Activated naive CD8-positive, alpha-beta T cell treated with anti-CD3 and anti-CD28 coated beads, Interleukin-2, amount 50 U/mL, for 24 hours (primary cell): ENCODE measurements at places on chromosomes 12 and 14.

- no peak for DNase-seq
These were observed 36.7 kb downstream of the SAV1 start for GRCh38 chr14:50631408-50631821.

DNA sequence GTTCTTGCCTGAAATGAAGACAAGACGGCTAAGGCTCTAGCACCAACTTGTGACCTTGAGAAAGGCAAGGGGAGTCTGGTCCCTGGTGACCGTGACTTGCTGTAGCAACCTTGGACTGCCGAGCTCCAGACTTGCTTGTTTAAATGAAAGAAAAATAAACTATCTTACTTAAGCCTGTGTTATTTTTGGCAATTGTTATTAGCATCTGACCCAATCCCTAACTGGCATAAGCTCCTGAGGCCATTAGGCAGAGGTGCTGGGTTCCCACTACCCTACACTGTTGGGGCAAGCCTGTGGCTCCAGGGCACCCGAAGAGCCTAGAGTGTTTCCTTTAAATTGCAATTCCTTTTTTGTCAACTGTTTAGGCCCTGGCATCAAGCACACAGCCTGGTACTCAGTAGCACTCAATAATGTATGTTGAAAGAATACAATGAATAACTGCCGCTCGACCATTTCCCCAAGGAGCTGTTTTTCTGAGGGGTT lies 106.9 kb upstream of the HIF1A start:
- no peak for DNase-seq

GRCh38 chr12:74349925-74350324 lies 187.7 kb upstream of the ATXN7L3B start:
- DNase-seq: no peak

- no peak for DNase-seq
These were observed 97.9 kb downstream of the ARMH4 start for GRCh38 chr14:58054100-58054499.

GRCh38 chr12:93122569-93123091 lies 193.5 kb upstream of the EEA1 start:
- no peak for DNase-seq

DNA sequence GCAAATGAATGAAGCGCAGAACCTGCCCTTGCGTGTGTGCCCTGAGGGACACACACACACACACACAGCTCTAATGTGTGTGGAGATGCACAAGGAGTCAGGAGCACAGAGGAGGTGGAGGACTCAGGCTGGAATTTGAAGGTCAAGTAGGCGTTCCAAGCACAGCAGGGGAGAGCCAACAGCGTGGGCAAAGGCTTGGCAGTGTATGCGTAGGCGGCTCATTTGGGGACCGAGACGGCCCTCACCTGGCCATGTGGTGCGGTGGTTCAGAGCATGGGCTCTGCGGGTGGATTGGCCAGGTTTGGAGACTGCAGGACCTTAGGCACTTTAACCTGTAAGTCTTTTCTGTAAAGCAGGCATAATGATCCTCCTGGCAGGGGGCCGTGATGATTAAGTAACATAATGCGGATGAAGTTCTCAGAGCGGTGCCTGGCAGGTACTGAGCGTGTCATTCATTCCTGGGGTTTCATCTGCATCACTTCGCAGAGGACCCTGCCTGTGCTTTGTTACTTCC lies 69.5 kb upstream of the SLC24A4 start:
- DNase-seq: no peak

GRCh38 chr14:75725481-75725880 lies 64.4 kb downstream of the TTLL5 start:
- no peak for DNase-seq

- no peak for DNase-seq
These were observed 479.6 kb downstream of the ADAMTS20 start for GRCh38 chr12:43072431-43072830.

- DNase-seq: no peak
These were observed 78.2 kb downstream of the IRF2BPL start for GRCh38 chr14:76950055-76951020.

DNA sequence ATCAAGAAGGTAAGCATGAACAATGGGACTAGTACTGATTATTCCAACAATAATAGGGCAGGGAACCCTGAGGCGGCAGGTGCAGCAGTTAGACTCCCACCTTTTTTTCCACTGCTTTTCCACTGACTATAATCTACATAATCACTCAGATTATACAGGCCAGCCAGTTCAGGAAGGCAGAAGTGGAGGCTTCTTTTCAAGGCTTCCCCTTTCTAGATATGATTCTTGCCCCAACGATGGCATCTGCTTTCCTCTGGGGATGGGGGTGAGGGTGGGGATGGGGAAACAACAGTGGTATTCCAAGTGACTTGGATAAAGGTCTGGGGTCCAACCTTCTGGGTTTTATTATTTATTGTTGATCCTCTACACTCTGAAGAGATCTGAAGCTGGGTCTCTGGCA lies 331 bp downstream of the NCKAP1L start:
- no peak for DNase-seq

DNA sequence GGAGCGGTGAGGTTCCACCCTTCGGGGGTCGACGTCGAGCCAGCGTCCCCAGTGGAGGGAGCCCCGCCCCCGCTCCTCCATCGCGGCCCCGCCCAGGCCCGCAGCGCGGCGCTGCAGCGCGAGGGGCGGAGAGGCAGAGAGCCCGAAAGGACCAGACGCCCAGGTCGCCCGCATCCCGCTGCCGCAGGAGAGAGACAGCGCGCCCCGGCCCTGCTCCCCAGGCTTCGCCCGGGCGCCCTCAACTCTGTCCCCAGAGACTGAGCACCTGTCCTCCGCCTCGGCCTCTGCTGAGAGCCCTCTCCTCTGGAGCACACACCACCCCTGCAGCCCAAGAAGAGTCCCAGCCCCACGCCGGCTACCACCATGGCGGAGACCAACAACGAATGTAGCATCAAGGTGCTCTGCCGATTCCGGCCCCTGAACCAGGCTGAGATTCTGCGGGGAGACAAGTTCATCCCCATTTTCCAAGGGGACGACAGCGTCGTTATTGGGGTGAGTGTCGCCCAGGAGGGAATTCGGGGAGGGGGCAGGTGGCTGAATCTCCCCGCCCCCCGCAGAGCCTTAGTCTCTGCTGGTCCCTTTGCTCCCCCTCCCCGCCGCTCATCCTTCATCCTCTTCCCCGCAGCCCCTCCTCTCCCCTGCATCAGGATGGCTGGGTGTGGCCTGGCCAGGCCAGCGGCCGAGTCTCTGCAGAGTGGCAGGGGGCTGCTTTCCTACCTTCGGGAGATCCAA lies at the start of gene KIF5A:
TSS of gene KIF5A (plus strand) at position 136 of the 732 bp plus-strand sequence. CDS start at position 364, 228 bp downstream.
- peak; percentile 71 for DNase-seq

DNA sequence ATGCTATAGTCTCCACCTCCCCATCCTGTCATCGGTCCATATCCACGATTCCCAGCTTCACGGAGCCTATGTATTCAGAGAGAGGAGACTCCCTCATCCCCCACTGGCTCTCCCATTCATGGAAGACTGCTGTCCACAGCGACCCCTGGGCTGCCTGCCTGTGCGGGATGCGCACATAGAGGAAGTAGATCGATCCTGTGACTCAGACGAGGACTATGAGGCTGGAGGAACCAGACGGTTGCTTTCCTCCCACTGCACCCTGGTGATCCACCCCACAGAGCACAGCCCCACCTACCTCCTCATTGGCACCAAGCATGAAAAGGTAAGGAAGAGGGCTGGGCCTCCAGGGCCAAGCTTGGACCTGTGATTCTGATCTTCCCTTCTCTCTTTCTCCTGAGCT lies 24.4 kb downstream of the PIGH start:
- DNase-seq: no peak

- DNase-seq: no peak
These were observed 241.3 kb upstream of the GRIP1 start for GRCh38 chr12:66920205-66920604.
